ENCODE measurements at places on chromosomes 12 and 14.
A peak's percentile ranks its signal among the peaks of the same experiment; 100 is the strongest.

- DNase-seq, result no peak
These were observed 10.2 kb upstream of the LLPH start for GRCh38 chr12:66140731-66141130.

- DNase-seq, result no peak
These were observed 113.3 kb upstream of the SOX5 start for GRCh38 chr12:24062642-24063245.

- DNase-seq, result peak; percentile 58
These were observed 122.9 kb upstream of the TMEM132D start for GRCh38 chr12:130026608-130027176.

GRCh38 chr14:73888971-73889370 is 2.3 kb downstream of the ZNF410 start:
- DNase-seq, result no peak
